ENCODE measurements at places on chromosomes 12 and 14.

- DNase-seq: peak; percentile 85
Observed at GRCh38 chr14:59464486-59465315, 479 bp downstream of the GPR135 start.

- no peak for DNase-seq
Observed at GRCh38 chr14:90742729-90743128, 73.5 kb downstream of the TTC7B start.

GRCh38 chr14:68312884-68313610 lies 479.8 kb downstream of the ZFP36L1 start:
- DNase-seq: no peak

- DNase-seq: no peak
Observed at GRCh38 chr12:10191865-10192264, 13.0 kb downstream of the TMEM52B start.

GRCh38 chr12:103627189-103627855 lies 40.2 kb downstream of the STAB2 start:
- DNase-seq: no peak

DNA sequence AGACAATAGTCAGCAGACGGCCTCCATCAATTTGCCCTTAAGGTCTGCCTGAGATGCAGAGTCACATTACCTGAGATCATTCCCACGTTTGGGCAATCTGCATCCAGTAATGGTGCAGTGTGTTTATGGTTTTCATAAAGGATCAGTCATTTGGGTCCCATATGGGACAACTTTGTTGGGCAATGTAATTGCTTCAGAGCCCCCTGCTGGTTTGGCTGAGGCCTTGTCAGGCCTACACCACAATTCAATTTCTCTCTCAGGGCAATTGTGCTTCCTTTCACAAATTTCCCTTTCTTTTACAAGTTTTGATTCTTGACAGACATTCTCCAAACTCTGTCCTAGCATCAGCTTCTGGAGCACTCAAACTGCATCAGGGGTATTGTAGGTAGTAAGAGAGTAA lies 191.2 kb upstream of the SSTR1 start:
- DNase-seq: no peak
